Kidney (tissue), 22 donors: ENCODE measurements at places on chromosomes 5 and 9. TPM values are rescaled to one million over a fixed set of nuclear protein-coding genes. Genes with fewer than 3 reads are reported as not detected.

Gene DCAF10
- total RNA-seq: 28.5 TPM

Gene HRCT1
- 51.2 TPM for total RNA-seq

Gene KLHL9
- 30.5 TPM for total RNA-seq

Gene GARIN3
- total RNA-seq: not detected

Gene PPIC
- 46.1 TPM for total RNA-seq

Gene LECT2
- total RNA-seq: not detected

Gene BNC2
- 37.9 TPM for total RNA-seq

Gene MINAR2
- not detected for total RNA-seq

Gene NEURL1B
- total RNA-seq: 42.6 TPM
